PC-9 (cell line): ENCODE measurements at places on chromosomes 6 and 20.

DNA sequence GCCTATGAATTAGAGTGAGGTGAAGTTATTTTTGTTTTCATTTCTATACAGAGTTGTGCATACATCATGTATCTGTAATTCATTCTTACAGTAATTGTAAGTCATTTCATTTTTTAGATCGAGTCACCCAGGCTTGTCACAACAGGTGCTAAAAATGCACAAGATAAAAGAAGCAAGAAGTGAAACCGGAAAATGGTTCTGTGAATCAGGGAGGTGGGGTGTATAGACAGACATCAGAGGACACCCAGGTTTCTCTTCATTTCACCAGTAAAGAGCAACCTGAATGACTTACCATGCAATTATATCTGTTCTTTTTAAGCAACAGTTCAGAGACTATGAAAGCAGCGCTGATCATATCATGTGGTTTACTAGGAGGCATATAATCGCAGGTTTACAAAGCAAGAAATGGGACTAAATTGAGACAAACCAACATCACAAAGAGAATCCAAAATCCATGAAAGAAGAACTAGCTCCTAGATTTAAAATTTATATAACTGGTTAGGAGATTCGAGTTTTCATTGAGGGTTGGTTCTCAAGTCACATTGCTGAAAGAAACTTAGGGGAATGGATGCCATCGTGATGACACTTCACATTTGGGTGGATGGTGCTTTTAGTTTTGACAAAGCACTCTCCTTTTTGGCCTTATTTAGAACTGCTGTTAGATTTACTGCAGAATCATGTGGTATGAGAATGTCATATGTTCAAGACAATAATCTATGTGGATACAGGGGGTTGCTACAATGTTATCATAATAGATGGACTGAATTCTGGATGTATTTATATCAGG, 27.9 kb upstream of the TBC1D7 start:
- DNase-seq, result no peak

DNA sequence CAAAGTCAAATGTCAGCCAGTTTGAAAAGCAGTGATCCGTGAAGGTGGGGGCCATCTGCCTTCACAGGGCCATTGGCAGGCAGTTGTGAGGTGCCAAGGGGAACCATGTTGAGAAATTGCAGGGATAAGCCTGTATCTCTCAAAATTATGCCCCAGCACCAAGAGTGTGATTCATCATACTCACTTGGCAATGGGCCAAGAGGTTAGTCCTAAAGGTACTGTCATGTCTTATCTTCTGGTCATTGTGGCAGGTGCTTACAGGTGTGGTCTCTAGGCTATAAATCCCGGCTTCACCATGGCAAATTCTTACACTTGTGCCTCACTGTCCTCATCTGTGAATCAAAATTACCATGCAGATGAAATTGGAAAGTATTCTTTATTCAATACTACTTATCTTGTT, 150.7 kb upstream of the LAMP5 start:
- no peak for DNase-seq

DNA sequence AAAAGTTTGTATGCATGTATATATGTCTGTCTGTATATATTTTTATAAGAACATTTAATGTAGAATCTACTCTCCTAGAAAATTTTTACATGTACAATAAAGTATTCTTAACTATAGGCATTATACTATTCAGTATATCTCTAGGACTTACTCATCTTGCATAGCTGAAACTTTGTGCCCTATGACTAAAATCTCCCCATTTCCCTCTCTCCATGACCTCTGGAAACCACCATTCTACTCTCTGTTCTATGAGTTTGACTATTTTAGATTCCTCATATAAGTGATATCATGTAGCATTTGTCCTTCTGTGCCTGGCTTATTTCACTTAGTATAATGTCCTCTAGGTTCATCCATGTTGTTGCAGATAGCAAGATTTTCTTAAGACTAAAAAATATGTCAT, 205.1 kb upstream of the SMLR1 start:
- no peak for DNase-seq

DNA sequence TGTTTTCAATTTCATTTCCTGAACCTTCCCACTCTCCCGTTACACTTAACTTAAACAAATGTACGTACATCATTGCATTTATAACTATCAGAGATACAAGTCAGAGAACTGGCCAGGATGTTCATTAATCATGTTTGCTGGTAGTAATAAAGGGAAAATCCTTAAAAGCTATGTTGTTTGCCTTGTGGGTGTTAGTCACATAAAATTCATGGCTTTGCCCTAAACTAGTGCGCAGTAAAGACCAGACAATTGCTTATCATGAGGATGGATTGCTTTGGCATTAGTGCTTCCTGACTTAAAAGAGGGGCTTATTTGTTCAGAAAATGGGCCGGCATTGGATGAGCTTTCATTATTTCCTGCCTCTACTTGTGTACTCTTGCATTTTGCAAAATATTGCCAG, 1037.3 kb upstream of the FLRT3 start:
- no peak for DNase-seq

DNA sequence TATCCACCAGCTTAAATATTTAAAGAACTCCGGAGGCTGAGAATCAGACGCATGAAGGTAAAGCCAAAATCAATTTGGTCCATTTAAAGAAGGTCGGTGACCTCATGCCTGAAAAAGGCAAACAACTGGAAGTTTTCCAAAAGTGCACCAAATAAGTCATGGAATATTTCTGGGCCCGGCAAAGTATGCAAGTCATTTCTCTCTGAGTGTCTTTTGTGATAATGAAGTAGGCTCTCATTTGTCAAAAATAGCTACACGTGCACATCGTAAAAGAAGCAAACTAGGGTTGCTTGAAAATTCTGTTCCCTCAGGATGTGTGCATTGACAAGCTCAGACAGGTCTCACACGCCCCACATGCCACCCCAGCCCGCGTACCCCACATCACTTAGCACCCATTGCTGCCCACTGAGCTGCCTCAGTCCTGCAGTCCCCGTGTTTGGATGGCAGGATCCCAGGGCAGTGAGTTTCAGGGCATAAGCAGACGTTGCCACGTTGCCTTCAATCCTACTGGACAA, 20.5 kb upstream of the PYGB start:
- peak; percentile 70 for DNase-seq

DNA sequence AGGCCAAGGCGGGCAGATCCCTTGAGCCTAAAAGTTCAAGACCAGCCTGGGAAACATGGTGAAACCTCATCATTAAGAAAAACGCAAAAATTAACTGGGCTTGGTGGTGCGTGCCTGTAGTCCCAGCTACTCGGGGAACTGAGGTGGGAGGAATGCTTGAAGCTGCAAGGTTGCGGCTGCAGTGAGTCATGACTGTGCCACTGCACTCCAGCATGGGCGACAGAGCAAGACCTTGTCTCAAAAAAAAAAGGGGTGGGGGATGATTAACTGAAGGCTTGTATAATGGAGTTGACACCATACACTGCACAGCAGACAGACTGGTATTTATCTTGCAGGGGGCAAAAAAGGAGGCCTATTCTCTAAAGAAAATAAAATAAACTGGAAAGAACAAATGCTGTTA, 27.7 kb downstream of the SRPK1 start:
- no peak for DNase-seq

GRCh38 chr6:95294043-95294442, 283.3 kb upstream of the MANEA start:
- DNase-seq, result peak; percentile 36

- no peak for DNase-seq
Observed at GRCh38 chr20:22070610-22071058, 365.2 kb downstream of the PAX1 start.

GRCh38 chr6:2429032-2429431, 183.6 kb upstream of the GMDS start:
- DNase-seq, result no peak

- no peak for DNase-seq
Observed at GRCh38 chr6:34576286-34576955, 20.3 kb upstream of the SPDEF start.

- DNase-seq, result no peak
Observed at GRCh38 chr20:38445381-38445796, 10.3 kb upstream of the SNHG17 start.

- no peak for DNase-seq
Observed at GRCh38 chr20:32762754-32763201, 593 bp downstream of the DNMT3B start.

DNA sequence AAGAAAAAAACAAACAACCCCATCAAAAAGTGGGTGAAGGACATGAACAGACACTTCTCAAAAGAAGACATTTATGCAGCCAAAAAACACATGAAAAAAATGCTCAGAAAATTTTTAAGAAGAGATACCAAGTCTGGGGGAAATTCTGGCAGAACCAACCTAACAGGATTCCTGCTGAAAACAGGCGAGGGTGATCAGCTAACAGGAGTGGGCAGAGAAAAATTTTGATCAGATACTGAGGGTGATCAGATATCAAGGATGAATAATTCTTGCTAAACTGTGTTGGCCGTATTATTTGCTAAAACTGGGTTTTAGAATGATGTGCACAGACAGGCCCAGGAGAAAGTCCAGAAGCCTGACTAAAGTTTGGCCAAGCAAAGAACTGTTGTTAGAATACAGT, 557.3 kb downstream of the CD109 start:
- DNase-seq, result no peak

GRCh38 chr6:83303426-83303825, 110.3 kb downstream of the RWDD2A start:
- no peak for DNase-seq
